ENCODE measurements at places on chromosomes 5 and 9. TPM values are rescaled to one million over a fixed set of nuclear protein-coding genes. Genes with fewer than 3 reads are reported as not detected.

DNA sequence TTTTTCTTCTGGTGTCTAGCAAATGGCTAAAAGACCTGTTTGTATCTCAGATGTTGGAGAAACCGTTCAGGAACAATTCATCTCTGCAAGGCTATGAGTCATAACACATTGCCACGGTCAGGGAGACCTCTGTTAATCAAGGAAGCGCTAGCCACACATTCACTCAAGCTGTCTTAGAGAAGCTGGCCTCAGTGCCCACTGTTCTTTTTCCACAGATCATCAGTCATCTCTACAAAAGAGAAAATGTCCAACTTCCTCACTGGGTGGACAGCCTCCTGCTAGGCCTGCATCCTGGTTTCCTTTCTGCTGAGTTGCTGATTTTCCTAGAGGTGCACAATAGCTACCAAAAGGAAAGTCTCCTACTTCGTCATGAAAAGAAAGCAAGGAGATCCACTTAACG is 360.5 kb downstream of the BNC2 start:
- no peak for DNase-seq

DNA sequence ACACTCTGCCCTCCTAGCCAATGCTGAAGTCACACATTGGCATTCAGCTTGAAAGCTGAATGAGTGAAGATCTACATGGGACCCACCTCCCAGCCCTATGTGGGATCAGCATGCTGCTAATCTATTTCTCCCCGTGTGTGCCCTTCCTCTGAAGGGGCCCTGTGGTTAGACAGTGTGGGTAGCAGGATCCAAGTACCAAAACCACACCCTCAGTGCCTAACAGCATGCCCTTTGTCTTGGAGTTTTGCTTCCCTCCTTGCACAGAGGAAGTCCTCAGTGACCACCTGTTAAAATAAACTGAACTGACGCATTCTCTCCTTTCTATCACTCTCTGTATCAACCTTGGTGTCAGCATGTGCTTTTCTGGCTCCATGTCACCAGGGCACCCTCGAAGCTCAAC is 25.0 kb downstream of the SH3TC2 start:
- no peak for DNase-seq

- DNase-seq = peak; percentile 25
These were observed 30.9 kb downstream of the SARDH start for GRCh38 chr9:133707065-133707762.

GRCh38 chr9:13728917-13729811 is 449.7 kb upstream of the MPDZ start:
- DNase-seq = no peak

AK8 gene
- total RNA-seq = 0.31 TPM

GRCh38 chr9:77575785-77576184 is 72.3 kb downstream of the GNA14 start:
- DNase-seq = peak; percentile 75

- DNase-seq = no peak
These were observed 50.0 kb downstream of the CD180 start for GRCh38 chr5:67146574-67146973.

DNA sequence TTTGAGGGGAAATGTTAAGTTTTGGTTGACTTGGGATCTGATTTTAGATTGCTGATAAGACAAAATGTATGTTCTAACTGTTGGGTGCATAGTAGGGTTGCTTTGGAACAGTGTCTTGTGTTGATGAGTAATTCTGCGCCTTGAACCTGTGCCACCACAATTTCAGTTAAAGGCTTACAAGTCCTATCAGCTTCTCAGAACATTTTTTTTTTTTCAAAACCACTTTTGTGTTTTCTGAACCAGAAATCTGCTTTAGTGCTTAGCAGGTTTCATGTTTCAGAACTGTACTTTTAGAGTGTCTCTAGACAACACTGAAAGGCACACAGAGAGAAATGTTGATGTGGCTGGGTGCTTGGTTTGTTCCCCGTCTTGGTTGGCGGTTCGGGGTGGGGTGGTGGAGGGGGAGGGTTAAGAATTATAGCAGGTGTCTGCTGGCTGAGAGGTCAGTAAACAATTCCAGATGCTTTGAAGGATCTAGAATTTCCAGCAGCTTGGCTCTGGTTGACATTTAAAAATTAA is 84.6 kb downstream of the ANKRD55 start:
- no peak for DNase-seq

DNA sequence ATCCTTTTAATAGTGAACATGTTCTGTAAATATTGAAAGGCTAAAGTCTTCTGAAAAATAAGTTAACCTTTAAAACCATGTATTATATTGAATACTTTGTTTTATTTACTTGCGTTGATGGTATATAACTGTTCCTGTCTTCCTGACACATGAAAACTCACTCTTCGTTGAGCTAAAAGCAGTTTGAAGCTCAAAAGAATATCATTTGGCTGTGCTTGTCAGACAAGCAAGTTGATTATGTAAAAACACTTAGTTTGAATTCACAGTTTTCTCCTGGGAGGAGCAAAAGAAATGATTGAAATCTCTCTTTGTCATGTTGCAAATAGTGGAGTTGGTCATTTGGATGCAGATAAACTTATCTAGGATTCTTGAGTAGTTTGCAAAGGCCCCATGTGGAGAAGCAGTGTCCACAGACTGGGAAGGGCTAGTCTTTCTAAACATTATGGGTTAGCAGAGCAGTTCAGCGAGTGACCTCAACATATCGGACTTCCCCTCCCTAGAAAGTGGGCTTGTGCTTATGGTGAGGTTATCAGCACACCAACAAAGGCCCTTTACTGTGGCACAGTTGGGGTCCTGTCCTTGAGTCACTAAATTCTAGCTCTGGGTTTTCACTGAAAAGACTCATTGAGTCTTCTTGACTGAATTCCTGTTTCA is 290.4 kb downstream of the CSNK1G3 start:
- DNase-seq = no peak

- no peak for DNase-seq
These were observed 281.2 kb downstream of the NR2F1-AS1 start for GRCh38 chr5:93299681-93300308.

HMCN2 gene
- total RNA-seq = 30.9 TPM

FOXI1 gene
- total RNA-seq = not detected

MPDZ gene
- total RNA-seq = 86.0 TPM

IL9 gene
- total RNA-seq = not detected

DNA sequence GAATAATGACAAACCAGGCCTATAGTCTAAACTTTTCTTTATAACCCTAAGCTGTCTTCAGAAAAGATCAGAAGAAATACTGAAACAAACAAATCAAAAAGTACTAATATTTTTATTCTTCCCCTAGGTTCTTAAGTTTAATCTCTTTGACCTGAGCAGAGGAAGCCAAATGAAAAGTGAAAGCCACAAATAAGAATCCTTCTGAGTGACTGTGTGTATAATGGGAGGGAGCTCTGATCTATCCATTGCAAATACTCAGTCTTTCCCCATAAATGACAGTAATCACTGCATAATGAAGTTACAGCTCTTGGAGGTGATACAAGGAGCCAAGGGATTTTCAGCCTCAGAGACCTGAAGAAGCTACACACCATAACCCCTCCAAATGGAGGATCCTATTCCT is 126.9 kb upstream of the ATP10B start:
- no peak for DNase-seq

- peak; percentile 22 for DNase-seq
These were observed 421.7 kb downstream of the SPATA31D1 start for GRCh38 chr9:82410306-82410705.

OR1L1 gene
- not detected for total RNA-seq

DNA sequence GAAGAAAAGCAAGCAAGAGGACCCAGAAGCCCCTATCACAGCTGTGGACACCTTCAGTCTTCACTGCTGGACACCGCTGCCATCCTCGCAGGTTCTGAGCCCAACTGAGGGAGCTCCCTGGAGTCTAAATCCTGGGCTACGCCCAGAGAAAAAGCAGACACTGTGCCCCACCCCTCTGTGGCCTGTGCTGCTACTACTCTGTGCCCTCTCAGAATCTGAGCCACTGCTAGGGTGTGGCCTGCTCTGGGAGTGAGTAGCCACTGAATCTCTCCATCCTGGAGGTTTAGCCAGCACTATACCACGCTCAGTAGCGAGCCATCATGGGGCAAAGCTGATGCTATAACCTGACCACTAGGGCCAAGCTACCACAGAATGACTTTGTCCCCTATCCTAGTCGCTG is 338.2 kb downstream of the NPR3 start:
- DNase-seq = no peak

GRCh38 chr5:91306497-91306896 is 76.6 kb downstream of the ARRDC3 start:
- DNase-seq = no peak

SLC6A3 gene
- 0.10 TPM for total RNA-seq

FST gene
- total RNA-seq = 14.4 TPM

DNA sequence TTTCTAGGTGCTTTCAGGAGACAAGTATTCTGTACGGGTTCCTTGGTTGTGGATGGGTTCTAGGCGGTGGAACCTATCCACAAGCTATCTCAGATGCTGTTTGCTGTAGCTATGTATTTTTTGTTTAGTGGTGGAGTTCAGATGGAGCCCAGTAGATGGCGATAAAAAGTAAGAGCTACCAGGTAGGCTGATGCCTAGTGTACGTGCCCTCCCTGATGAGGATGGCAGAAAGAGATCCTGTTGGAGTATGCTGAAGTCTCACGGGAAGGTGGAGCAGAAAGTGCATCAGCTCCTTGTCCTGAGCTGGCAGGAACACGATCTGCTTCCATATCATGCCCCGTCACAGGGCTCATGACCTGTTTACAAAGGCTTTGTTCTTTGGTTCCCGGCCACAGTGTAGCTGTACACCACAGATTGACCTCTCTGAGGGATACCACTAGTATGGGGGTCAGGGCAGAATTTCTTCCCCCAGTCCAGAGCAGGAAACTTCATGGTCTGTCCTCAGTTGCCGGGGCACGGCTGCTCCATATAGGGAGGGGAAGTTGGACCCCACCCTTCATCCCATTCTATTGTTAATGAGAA is 12.6 kb upstream of the UGT3A2 start:
- DNase-seq = peak; percentile 71

DNA sequence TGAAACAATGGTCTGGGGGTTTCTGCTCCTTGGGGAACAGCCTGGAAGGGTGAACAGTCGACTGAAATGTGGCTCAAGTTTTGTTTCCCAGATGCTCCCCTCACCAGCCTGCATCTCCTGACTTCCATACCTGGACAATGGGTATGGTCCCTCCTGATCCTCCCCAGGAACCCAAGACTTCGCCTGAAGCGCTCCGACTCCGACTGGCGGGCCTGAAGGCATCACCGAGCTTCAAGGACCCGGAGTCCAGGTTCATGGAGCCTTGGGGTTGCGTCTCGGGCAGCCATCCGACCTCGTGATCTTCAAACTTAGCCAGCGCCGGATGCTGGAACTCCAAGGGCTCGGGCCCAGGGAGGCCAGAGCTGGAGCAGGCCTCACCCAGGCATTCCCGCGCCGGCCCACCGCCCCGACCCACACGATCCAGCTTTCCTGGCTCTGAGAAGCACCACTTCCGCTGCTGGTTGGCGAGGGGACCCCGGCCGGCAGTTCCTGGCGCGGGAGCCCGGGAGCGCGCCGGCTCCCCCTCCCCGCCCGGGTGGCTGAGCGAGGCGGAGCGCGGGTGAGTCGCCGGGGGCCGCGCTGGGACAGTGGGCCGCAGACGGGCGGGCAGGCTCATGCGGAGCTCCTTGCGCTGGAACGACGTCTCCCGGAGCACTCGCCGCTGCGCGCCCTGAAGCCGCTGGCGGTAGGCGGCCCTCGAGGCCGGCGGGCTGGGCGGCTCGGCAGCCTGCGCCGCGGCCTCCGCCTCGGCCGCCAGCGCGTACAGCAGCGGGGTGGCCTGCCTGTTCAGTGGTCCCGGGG is 5.2 kb downstream of the SHROOM1 start:
- no peak for DNase-seq

DAPK1 gene
- 28.9 TPM for total RNA-seq

SH3TC2 gene
- total RNA-seq = 5.1 TPM

DNA sequence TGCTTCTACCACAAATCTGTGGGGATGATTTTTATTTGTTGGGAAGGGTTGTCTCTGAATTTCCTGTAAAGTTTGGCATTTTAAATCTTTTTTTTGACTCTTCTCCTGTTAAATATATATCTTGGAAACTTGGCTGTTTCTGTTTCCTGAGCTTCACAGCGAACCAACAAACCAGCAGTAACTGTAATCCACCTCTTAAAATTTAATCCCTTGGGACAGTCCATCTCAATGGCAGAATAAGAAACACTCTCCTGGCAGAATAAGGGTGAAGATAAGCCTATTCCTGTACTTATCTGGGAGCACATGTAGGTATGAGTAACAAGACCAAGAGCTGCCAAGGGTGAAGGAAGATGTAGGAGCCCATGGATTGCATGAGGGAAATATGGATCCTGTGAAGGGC is 73.1 kb upstream of the RPS23 start:
- no peak for DNase-seq

DNA sequence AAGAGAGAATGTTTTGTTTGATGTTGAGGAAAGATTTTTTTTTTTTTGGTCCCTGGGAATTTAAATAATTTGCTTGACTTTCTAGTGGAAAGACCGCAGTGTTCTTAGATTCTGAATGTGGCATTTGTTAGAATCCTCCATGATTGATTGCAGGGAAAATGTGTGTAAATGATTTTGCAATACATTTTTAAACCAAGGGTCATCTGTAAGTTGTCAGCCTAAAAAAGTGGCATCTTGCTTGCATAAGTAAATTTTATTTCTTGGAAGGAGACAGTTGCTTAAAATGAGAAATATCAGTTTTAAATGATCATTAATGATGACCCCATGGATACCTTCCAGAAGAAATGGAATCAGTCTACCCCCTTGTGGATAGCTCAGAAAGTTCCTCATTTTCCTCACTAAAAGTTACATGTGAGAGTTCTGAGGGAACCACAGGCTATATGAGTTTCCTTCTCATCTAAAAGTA is 105.1 kb upstream of the SLC25A48 start:
- peak; percentile 67 for DNase-seq

GRCh38 chr5:61308712-61309111 is 23.3 kb upstream of the ZSWIM6 start:
- no peak for DNase-seq

DNA sequence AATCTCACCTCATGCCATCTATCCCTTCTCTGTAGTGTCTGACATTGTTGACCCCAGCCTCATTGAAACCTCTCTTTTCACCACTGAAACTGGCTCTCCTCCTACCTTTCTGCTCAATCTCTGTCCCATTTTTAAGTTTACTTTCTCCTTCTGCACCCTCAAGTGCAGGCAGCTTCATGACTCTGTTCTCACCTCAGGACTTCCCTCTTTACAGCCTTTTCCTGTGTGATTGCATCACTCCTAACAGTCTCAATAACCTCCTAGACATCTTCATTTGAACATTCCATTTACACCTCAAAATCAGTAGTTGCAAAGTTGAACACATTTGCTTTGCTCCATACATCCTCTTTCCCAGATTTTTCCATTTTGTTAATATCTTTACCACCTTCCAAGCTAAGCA is 172.1 kb downstream of the RASEF start:
- DNase-seq = no peak

- no peak for DNase-seq
These were observed 30.0 kb upstream of the CLINT1 start for GRCh38 chr5:157888814-157889532.

- no peak for DNase-seq
These were observed 458.4 kb downstream of the KDM4C start for GRCh38 chr9:7216004-7216841.

GRCh38 chr5:9192266-9192665 is 353.6 kb downstream of the SEMA5A start:
- no peak for DNase-seq

SLC35D2 gene
- 10.8 TPM for total RNA-seq

SLC36A2 gene
- total RNA-seq = 3.1 TPM

- peak; percentile 83 for DNase-seq
These were observed 136.2 kb upstream of the HAPLN1 start for GRCh38 chr5:83856881-83857280.

GRXCR2 gene
- total RNA-seq = not detected
